ENCODE measurements at places on chromosomes 12 and 14.

GRCh38 chr12:66065150-66065549, 65.4 kb downstream of the LLPH start:
- no peak for DNase-seq

GRCh38 chr14:99717682-99718013, 33.5 kb downstream of the CYP46A1 start:
- no peak for DNase-seq

DNA sequence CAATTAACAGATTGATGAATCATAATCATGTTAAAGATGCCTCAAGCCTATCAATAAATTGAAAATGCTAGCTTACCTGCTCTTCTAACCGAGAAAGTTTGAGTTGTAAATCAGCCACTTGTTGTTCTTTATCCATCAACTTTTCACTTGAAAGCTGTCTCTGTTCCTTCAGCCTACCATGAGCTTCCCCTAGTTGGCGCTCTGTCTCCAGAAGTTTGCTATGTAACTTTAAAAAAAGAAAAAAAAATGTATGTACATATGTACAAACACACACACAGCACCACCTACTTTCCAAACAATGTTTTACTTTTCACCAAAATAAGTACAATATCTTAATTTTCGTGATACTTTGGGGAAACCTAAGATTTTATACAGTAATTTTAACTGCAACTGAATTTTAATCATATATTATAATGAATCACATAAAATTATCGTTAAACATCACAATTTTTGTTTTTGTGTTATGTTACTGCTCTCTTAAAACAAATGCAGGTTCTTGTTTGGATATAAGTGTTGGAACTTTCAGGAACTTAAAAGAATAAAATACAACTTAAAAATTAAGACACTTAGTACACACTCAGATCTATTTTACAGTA, 101.2 kb downstream of the EEA1 start:
- DNase-seq: no peak

DNA sequence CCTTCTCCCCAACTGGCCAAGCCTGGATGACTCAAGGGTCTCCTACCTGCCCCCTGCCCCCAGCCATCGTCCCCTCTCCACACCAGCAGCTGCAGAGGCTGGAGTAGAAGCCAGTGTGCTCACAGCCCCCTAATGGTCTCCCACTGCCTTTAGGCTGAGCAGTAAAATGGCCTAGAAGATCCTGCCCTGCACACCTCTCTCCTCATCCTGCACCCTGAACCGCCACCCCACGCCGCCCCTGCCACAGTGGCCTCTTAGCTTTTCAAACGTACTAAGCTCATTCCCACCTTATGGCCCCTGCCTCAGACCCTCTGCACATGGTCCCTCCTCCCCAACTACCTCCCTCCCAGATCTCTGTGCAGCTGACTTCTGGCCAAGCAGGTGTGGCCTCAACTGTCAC, 46.3 kb downstream of the RBM19 start:
- DNase-seq: no peak
